Epithelial cell of prostate (primary cell): ENCODE measurements at places on chromosomes 4 and X.
A peak's percentile ranks its signal among the peaks of the same experiment; 100 is the strongest.

GRCh38 chrX:135520022-135520552, 373 bp upstream of the INTS6L start:
- no peak for DNase-seq

DNA sequence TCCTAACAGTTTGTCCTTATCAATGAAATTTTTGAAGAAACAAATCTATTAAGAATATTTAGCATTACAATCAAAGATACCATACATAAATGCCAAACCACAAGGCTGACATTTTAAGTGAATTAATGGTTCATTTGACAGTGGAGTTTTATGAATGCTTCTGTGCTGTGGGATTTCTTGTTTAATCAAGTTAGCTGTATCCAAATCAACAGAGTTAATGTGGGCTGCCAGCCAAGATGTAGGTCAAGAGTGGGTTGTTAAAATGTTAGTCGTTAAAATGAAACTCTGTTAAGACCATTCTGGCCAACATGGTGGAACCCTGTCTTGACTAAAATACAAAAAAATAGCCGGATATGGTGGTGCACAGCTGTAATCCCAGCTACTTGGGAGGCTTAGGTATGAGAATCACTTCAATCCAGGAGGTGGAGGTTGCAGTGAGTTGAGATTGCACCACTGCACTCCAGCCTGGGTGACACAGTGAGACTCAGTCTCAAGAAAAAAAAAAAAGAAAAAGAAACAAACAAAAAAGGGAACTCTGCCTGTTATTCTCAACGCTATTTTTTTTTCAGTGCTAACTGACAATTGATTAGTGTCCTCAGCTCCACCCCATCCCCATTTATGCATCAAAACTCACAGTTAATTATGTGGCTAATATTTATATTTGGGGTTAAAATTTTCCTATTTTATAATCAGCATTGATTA, 20.2 kb downstream of the GPAT3 start:
- DNase-seq, result no peak

DNA sequence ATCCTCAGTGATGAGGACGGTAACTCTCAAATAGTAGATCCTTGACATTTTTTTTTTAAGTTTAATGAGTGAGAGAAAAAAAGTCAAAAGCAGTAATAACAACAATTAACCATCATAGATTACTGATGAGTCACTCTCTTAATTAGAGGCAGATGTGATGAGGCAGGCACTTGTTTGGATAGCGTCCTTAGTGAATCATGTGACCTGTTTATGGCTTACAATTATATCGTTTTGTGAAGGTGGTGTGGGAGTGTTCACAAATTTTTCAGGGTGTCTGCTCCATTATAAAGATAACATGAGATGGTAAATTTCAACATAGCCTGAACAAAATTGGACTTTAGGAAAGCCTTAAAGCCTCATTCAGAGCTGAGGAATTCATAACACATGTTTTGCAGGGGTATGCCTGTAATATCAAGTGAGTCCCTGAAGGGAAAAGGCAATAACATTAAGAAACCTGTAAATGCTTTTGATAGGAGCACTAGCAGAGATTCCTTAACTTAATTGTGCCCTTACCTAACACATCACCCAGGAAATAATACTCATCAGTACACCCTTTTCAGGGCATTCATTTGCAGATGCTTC, 51.9 kb upstream of the XIAP start:
- DNase-seq, result no peak

DNA sequence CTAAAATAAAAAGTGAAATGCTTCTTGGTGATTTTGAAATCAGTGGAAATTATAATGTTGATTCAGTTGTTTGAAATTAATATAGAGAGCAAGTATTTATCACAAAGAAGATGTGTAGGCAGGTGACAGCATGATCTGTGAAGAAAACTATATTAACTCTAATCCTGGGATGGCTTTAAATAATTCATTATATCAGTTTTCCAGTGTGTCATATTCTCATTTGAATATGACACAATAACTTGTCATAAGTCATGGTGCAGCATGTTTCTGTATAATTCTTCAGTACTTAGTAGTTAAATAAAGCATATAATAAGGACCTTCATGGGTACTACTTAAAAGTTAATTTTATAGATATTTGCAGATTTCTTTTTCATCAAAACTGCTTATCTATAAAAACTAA, 573.6 kb downstream of the INPP4B start:
- DNase-seq, result no peak

GRCh38 chr4:187294861-187295260, 571.2 kb upstream of the FAT1 start:
- DNase-seq, result peak; percentile 56

- DNase-seq, result no peak
These were observed 53.8 kb upstream of the LNX1 start for GRCh38 chr4:53645108-53645507.

- DNase-seq, result no peak
These were observed 246.1 kb downstream of the NR3C2 start for GRCh38 chr4:148196164-148196563.

GRCh38 chr4:112704991-112705845, 68.3 kb downstream of the LARP7 start:
- DNase-seq, result no peak

- DNase-seq, result peak; percentile 0
These were observed 609.6 kb upstream of the SPANXN1 start for GRCh38 chrX:144637731-144638130.

- DNase-seq, result no peak
These were observed 8.4 kb upstream of the MAN2B2 start for GRCh38 chr4:6566391-6567190.

DNA sequence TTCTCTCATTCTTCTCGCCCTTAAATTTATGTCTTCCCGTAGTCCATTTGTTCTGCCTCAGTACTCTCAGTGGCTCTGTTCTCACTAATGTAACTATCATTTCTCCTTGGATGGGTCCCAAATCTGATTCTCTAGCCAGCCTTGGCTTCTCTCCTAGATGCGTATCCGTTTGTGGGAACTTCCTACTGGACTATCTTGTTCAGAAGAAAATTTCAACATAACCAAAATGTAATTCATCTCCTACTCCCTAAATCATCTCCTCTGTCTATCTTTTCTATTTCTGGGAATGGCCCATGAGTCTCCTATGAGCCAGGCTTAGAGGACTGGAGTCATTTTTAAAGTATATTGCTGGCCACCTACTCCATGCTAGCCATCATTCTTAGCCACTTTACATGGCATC, 4.4 kb upstream of the C4orf36 start:
- DNase-seq, result no peak

GRCh38 chr4:24236532-24236931, 346.7 kb upstream of the PPARGC1A start:
- no peak for DNase-seq

- DNase-seq, result no peak
These were observed 59.9 kb downstream of the UGT2A3 start for GRCh38 chr4:68891678-68892077.

DNA sequence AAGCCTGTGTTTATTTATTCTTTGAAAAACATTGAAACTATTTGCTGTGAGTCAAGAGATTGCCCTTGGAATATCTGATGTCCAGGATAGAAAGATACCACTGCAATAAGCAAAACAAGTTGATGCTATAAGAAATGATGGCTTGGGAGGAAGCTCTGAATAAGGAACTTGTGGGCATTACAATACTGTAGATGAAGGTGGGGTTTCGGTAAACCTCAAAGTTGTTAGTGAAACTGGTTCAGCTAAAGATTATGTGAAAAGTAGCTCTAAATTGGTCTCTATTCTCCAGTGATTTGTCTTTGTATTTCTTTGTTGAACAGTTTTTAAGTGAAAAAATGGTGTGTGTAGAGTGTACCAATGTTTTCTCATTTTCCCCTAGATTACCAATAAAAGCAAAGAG, 128.7 kb downstream of the AKAP4 start:
- no peak for DNase-seq

DNA sequence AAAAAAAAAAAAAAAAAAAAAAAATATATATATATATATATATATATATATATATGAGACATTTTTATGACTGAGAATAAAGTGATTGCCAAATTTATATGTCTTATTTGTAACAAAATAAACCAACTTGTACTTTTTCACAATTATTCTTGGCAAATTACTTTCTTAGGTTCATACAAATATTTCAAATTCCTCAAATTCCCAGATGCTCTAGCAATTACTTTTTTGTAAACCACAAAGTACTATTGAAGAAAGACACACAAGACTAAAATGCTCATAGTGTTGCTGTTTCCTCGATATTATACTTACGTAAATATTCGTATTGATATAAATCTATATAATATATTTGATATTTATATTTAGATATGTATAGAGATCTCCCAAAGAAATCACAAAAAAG, 390.0 kb downstream of the FAT4 start:
- no peak for DNase-seq

GRCh38 chrX:28586286-28586685, 960 bp upstream of the IL1RAPL1 start:
- DNase-seq, result no peak

DNA sequence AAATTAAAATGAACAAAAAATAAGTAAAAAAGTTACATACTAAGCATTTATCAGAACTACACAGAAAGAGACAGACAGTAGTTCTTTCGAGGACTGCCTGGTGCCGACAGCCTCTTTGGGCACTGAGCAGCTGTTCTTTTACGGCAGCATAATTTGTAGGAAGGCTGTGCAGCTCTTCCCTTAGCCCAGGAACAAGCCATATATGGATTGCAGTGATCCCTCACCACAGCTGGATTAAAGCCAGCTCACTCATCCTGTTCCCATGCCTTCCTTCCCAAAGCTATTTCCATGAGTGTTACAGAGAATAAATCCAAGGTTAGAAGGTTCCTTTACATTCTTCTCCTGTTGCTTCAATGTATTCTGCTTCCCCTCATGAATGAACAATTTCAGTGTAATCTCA, 71.7 kb downstream of the DDX60L start:
- DNase-seq, result peak; percentile 39

DNA sequence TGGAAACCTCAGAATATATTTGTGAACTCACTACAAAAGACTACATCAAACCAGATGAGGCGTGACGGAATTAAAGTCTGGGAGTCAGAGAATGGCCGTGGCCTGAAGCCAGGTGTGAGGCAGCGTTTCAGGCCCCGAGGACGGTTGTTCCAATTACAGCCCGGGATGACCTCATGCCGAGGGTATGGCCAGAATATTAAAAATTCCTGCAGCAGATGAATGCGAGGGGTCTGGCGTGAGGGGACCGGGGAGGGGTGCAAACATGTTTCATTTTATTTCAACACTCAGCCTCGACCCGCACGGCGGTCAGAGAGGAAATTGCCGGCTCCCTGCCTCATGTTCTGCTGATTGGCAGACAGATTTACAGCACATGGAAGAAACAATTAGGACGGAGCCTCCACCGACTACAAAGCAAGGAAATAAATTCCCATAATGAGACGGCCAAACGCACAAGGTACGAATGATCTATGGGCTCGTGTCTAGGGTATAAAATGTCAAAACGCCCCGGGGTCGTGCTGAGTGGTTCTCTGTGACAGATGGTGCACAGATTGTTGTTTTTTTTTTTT, 289.7 kb downstream of the SHOX start:
- DNase-seq, result no peak

GRCh38 chr4:61195101-61195500, 5.0 kb upstream of the ADGRL3 start:
- DNase-seq, result no peak

- DNase-seq, result no peak
These were observed 76.1 kb downstream of the CHST7 start for GRCh38 chrX:46649421-46650260.

GRCh38 chrX:41923211-41923977, at the start of gene CASK:
CASK (minus strand) TSS chrX:41923554; CDS start chrX:41922988, 566 bp downstream.
- DNase-seq, result peak; percentile 39

DNA sequence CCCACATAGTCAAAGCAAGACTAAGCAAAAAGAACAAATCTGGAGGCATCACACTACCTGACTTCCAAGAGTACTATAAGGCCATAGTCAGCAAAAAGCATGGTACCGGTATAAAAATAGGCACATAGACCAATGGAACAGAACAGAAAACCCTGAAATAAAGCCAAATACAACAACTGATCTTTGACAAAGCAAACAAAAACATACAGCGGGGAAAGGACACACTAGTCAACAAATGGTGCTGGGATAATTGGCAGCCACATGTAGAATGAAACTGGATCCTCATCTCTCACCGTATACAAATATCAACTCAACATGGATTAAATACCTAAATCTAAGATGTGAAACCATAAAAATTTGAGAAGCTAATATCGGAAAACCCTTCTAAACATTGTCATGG, 819.3 kb upstream of the FRG1 start:
- no peak for DNase-seq

- no peak for DNase-seq
These were observed 102.4 kb downstream of the PARM1 start for GRCh38 chr4:75035321-75035720.

DNA sequence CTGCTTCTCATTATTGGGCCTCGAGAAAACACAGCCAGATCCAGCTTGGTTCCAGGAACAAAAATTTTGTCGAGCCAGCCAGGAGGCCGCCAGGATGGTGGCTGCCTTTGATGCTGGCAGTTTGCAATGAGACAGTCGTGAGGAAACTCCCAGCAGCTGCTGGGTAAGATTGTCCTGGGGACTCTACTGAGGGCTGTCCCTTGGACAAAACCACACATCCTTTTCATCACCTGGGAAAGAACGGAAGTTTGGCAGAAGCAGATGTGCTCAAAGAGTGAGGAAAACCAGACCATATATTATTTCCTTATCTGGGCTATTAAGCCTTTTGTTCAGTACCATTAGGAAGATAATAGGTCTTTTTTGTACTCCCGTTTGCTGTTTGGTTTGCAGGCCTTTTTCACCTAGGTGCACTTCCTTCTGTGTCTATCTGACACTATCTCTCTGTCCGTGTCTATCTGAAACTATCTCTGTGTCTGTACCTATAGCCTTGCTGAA, 13.4 kb upstream of the PAPSS1 start:
- DNase-seq, result no peak

DNA sequence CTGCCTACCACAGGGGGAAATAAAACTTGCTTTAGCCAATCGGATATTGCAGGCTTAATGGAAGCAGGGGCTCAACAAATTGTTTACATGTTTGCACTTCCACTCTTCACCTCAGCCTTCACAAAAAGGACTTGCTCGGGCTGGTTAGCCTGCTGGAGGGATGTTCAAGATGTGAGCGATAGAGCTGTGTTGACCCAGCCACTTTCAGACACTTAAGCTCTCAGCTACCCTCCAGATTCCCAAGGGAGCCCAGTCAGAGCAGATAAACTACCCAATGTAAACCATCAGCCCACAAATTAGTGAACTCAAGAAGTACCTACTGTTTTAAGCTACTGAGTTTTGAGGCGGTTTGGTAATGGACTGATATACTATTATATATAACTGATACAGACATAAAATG, 508.4 kb upstream of the FTHL17 start:
- DNase-seq, result no peak

DNA sequence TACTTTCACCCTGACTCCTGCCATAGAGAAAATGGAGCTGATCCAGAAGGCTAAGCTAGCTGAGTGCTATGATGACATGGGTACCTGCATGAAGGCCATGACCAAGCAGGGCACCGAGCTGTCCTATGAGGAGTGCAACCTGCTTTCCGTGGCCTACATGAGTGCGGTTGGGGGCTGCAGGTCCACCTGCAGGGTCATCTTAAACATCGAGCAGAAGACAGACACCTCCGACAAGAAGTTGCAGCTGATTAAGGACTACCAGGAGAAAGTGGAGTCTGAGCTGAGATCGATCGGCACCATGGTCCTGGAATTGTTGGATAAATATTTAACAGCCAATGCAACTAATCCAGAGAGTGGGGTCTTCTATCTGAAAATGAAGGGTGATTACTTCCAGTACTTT, 438.0 kb downstream of the TMA16 start:
- DNase-seq, result no peak

- DNase-seq, result no peak
These were observed 30.1 kb upstream of the CFAP299 start for GRCh38 chr4:80305466-80305865.
